HT-29 (cell line): ENCODE measurements at places on chromosomes 2 and 18. TPM values are rescaled to one million over a fixed set of nuclear protein-coding genes. Genes with fewer than 3 reads are reported as not detected.

SP140 gene
- total RNA-seq: not detected in 2 replicates

ALPG gene
- total RNA-seq: 0.16 TPM in 1 of 2 replicates, not detected in the other

MROH2A gene
- 2.4 and 2.8 TPM in 2 replicates for total RNA-seq

RABL2A gene
- 4.3 and 10.7 TPM in 2 replicates for total RNA-seq

MBD2 gene
- total RNA-seq: 11.6 and 14.4 TPM in 2 replicates

DOK6 gene
- total RNA-seq: not detected in 2 replicates

ITGA4 gene
- total RNA-seq: not detected in 2 replicates

PSMA8 gene
- not detected in 2 replicates for total RNA-seq

SMYD1 gene
- not detected in 2 replicates for total RNA-seq

G6PC2 gene
- not detected in 2 replicates for total RNA-seq

EMILIN2 gene
- total RNA-seq: 33.0 and 48.0 TPM in 2 replicates

AFF3 gene
- total RNA-seq: not detected in 2 replicates

NOL4 gene
- total RNA-seq: not detected in 2 replicates

EEF1B2 gene
- 567 and 666 TPM in 2 replicates for total RNA-seq

LRRTM4 gene
- total RNA-seq: not detected in 2 replicates

KCNE4 gene
- not detected in 2 replicates for total RNA-seq

LIMS3 gene
- 1.3 and 2.0 TPM in 2 replicates for total RNA-seq

CLIP4 gene
- total RNA-seq: 9.1 and 11.3 TPM in 2 replicates

DLX1 gene
- 0.08 and 0.18 TPM in 2 replicates for total RNA-seq

DNA sequence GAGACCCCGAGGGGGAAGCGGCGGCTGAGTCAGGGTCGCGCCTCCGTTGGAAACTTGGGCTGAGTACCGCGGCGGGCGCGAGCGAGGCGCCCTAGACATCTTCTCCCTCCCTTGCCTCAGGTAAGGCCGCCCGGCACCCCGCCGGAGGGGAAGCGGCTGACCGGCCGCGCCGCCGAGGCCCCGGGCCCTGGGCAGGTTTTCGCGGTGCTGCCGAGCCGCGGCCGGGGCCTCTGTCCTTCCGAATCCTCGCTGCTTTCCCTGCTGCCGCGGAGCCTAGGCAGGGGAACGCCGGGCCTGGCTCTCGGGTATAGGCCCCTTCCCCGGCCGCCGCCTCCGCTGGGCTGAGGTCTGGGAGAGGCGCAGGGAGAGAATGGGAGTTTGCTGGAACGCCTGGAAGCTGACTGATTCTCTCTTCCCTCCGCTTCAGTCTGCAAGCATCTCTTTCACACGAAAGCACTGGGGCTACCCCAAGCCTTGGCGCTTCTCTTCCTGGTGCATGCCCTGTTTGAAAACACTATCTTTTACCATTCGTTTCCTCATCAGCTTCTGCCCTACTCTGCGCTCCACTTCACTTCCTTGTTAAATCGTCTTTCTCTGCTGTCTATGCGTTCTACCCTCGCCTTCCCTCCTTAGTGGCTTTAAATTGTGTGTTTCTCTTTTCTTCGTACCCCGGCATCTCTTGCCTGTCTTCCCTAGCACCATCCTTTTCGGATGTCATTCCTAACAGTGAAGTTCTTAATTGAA, 652 bp downstream of the PPM1B start:
- DNase-seq: peak; percentile 72

DNA sequence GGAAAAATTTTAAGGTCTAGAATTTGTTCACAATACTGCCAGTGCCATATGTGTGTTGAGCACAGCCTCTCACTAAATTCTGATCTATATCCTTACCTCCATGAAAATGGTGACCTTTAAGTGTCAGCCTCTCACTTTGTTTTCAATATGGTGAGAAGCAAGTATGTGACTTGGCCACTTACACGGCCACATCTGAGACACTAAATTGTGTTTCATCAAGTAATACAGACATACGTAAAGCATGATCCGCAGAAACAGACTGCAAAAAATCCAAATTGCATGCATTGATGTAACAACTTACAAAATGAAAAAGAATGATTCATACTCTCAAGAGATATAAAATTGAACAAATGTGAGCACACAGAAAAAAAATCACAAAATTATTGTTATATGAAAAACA, 55.2 kb upstream of the UGP2 start:
- no peak for DNase-seq

GRCh38 chr2:229431327-229431954, 160.4 kb upstream of the PID1 start:
- peak; percentile 63 for DNase-seq

- no peak for DNase-seq
Observed at GRCh38 chr18:41121116-41121826, 833.8 kb upstream of the PIK3C3 start.

DNA sequence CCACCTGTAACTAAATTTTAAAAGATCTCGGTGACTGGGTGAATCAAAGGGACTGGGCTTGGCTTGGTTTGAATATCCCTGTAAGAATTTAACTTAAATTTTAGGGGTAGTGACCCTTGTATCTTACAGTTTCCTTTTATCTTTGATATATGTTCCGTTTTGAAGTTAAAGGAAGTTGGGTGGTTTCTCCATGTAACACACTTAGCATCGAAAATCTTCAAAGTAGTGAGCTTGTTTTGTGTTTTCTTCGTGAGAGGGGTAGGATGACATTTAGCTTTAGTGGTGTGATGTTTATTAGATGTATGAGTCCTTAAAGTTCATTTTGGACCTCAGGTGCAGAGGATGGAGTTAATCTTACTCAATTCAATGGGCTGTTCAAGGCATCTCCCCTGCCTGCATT, 1.6 kb downstream of the WDR7 start:
- no peak for DNase-seq

DNA sequence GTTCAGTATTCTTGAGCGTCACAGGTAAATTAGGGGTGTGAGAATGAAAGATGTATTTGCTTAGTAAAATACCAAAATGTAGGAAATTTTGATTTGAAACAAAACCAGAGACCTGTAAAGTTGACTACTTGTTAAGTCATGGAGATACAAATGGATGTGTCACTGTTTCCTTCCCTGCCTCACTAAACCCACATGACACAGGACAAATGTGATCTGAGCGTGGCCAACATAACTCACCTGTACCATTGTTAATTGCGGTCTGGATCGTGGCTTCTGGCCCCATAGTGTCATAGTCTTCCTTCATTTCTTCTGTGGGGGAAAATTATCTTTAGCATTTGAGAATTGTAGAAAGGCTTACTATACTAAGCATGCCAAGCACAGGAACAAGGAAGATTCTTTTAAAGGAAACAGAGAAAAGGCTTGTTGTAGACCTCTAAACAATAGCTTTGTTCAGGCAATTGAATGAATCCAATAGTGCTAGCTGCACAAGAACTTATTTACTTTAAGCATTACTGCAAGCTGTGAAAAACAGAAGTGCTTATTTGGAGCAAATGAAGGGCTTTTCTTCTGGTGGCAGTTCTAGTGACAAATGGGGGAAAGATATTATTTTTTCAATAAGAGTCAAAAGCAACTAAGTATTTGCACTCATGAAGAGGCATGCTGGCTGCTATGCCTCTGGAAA, 95.2 kb downstream of the ZEB2 start:
- DNase-seq: no peak

DNA sequence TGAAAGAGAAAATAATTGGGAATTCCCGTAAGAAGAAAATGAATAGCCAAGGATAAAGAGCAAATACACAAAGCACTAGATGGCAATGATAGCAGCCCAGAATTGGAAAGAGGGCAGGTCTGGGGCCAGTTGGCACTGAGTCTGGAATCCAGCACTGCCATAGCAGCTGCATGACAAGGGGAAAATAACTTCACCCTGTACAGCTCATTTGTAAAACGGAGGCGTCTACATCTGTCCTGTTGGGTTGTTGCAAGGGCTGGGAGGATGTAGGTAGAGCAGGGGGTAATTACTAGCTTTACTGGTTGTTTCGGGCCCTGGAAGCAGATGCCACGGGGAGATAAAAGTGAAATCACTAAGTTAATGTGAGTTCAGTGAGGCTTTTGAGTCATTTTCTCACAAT, 110.0 kb upstream of the RASGRP3 start:
- DNase-seq: no peak

DNA sequence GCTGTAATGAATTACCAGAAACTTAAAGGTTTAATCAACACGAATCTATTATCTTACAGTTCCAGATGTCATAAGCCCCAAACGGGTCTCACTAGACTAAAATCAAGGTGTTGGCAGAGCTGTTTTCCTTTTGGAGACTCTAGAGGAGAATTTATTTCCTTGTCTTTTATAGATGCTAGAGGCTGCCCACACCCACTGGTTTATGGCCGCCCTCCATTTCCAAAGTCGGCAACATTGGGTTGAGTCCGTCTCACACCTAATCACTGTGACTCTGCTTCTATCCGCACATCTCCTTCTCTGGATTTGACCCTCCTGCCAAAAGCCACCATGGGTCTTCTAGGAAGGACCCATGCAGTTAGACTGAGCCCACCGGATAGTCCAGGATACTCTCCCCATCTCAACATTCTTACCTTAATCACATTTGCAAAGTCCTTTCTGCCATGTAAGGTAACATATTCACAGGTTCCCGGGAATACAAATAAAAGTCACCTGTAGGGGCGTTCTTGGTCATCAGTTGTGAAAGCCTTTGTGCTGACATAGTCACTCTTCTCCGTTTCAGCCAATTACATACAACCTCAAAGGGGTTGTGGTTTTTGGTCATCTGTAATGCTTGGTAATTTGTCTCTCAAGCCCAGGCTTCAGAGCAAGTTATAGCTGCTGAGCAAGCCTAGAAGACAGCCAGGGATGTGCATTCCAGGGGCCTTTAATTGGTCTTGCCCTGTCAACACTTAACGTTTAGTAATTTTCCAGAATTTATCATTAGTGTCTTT, 179.4 kb downstream of the ANTXR1 start:
- DNase-seq: peak; percentile 22

GRCh38 chr18:79275992-79276391, 119.7 kb upstream of the NFATC1 start:
- no peak for DNase-seq

DNA sequence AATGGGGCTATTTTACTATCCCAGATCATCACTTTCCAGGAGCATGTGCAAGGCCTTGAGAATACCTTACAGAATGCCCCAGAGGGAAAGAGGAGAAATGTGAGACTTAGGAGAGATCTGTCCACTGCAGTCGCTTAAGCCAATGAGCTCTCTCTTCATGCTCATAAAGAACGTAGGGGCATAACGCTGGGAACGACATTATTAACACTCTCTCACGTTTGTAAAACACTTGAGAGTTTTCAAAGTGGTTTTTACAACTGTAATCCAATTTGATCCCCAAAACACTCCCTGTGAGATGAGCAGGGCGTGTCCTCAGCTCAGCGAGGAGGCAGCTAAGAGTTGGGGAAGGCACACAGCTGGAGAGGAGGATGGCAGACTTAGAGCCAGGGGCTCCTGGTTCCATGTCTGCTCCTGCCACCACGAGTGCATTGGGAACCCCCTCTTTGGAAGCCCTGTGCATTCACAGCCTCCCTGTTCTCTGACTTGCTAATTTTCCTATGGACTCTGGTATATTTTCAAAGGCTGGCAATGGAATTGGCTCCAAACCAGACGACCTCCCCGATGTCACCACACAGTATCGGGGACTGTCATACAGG, 97.4 kb downstream of the PLB1 start:
- DNase-seq: no peak

- no peak for DNase-seq
Observed at GRCh38 chr18:74679006-74679678, 81.5 kb downstream of the ZNF407 start.

DNA sequence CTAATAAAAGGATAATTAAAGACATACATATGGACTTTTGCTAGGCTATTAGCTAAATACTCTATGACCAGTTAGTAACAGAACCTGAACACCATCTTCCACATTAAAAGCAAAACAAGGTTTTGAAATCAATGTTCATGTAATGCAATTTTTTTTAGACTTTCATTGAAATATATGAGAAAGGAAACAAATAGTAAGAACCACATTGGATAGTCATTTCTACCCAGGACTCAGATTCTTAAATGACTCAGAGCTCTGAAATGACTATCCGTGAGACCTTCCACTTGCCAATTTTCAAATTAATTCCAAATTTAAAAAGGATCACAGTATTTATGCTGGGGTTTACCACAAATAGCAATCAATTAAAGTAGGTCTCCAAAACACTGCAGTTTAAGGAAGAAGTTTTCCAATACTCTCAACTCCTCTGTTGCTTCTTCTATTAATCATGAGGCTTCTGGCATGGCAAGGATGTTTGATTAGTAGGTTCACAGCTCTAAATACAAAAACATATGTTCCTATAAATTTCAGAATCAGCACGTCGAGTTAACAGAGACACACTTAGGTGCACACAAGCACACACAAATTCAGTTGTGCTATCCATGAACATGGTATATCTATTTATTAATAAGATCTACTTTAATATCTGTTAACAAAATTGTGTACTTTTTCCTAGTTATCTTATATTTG, 841.0 kb downstream of the RNF144A start:
- no peak for DNase-seq

GRCh38 chr2:10559634-10560224, 111.6 kb upstream of the ODC1 start:
- DNase-seq: no peak

DNA sequence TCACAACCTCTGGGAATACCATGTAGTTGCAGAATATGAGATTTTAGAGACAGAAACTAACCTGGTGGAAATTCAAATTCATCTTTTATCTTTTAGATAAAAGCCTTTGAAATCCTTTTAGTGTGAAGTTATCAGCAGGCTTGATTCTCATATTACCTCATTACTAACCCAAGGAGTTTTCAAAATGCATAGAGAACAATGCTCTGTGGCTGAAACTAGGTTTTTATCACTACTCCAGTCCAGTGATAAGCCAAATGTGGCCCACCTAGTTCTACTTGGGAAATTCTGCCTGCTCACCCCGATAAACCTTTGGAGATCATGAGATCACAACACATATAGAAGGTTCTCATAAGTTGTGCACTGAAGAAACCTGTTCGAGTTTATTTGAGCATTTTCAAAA, 121.7 kb downstream of the MMADHC start:
- DNase-seq: no peak

DNA sequence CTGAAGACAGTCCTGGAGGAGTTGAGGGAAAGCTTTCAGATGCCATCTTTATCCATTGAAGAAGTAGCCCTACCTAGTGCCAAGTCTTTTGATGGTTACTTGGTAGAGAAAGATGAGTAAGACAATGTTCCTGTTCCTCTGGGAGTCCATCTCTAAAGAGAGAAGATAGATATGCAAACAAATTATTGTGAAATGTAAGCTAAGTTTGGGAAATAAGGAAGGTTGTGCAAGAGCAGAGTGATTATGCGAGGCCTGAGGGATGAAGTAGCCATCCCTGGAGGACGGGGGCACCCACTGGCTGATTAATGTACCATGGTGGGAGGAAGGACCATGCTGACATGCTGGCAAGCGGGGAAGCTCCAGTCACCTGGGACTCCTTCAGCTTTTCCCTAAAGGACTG, 994 bp upstream of the DTNA start:
- DNase-seq: no peak

GRCh38 chr2:159904127-159904958, 106.3 kb upstream of the CD302 start:
- peak; percentile 94 for DNase-seq

DNA sequence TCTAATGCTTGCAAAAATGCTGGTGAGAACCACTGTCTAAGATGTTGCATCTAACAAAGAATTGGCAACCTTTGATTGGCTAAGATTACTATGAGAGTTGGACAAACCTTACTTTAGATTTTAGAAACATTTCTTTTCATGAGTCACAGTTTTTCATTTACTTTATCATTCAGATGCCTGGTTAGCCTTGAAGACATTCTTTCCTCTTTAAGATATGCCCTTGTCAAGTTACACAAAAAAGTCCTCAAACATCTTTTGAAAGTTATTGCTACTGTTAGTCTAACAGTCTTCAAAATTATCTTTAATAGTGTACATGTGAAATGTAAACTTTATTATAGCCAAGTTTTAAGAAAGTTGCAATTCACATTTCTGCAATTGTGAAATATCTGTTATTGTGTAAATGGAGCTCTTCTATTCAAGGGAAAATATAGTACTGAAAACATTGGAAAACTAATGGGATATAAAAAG, 276.3 kb downstream of the RND3 start:
- no peak for DNase-seq

- peak; percentile 46 for DNase-seq
Observed at GRCh38 chr2:207796585-207797350, 27.1 kb upstream of the FZD5 start.
